ENCODE measurements at places on chromosomes 7 and 10.

GRCh38 chr7:111639934-111640333 lies 77.6 kb upstream of the IMMP2L start:
- no peak for DNase-seq

- DNase-seq = no peak
Observed at GRCh38 chr7:130990178-130990832, 256.3 kb upstream of the KLF14 start.

DNA sequence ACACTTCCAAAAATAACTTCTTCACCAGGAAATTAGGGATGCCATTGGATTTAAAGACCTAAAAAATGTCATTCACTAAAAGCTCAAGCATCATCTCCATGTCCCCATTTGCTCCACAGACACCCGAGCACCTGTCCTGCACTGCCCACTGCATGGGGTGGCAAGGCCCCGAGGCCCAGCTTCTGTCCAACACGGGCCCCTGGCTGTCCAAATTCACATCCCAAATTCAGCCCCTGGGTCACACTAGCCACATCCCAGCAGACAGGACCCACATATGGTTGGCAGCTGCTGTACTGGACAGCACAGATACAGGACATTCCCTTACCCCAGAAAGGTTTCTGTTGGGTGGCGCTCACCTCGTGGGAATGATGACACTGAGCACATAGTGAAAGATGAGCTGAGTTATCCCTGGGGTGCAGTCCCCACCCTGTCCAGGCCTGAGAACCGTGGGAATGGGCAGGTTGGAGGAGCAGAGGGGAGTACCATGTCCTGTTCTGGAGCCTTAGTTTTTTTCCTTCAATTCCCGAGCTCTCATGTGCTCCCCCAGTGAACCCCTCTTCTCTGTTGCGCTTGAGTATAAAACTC lies 55.3 kb downstream of the CSGALNACT2 start:
- DNase-seq = no peak

DNA sequence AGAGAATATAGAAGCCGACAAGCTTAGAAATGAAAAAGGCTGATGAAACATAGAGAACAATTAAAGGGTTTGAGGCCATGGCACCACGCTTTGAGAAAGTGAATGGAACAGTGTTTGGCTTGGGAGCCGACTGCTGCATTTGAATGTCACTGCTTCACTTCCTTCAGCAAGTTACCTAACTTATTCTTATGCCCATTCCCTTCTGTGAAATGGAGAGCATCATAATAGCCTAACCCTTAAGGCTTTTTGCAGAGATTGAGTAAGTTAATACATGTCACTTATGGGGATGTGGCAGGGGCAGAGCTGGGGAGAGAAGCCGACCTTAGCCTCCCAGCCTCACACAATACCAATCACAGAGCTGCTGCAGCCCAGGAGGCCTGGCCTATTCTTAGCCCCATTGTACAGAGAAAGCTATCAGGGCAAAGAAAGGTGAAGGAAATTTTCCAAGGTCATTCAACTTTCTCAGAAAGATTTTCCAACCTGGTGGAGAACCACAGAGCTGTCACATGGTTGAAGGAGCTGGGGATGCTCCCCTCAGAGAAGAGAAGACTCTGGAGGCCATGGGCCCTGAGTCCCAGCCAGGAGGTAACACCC lies 186.0 kb upstream of the GDF10 start:
- DNase-seq = no peak

- no peak for DNase-seq
Observed at GRCh38 chr7:82521906-82522445, 78.4 kb upstream of the CACNA2D1 start.

DNA sequence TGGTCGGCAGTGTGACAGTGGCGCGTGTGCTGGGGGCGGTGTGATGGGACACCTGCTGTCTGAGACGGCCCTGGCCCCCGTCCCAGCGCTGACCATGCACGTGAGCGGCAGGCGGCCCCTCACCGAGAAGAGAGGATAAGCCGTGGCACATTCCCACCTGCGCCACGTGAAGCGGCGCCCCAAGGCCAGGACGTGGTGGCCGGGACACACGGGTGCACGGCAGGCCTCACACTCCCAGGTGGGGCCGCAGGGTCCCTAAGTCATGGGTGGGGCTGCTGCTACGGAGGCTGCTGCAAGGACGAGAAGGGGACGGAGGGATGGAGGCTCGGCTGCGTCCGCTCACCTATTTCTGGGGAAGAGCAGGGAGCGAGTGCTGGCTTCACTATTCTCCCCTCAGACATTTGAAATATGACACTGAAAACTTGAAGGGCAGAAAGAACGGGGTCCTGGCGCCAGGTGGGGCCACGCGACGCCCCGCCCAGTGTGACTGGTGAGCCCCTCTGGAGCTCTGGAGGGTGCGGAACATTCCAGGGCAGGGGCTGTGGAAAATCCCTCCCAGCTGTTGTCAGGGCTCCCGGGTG lies 7.5 kb downstream of the CYP2W1 start:
- DNase-seq = no peak

DNA sequence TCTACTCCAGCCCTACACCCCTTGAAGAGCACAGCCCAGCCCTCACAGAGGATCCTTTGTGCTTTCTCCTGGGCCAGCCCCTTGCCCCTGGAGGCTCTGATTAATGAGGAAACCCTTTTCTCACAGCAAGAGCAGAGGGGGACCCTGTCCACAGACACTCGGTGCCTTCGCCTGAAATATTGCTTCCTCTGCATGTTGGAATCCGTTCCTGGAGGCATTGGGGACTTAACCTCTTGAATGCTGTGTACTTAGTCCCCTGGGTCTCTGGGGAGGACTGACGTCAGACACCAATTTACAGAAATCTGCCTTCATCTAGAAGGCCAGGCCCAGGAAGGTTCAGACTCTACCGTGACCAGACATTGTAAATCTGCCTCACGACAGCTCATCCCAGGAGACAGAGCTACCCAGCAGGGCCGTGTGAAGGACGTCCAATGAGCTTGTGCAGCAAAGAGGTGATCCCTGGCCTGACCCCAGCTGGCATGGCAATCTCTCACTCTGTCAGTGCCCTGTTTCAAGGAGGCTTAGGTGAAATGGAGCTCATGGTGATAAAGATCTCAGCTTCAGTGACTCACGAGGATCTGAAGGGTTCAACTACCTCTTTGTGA lies 8.1 kb upstream of the TMEM72 start:
- DNase-seq = no peak

GRCh38 chr7:76065016-76065612 lies 17.2 kb downstream of the MDH2 start:
- no peak for DNase-seq

- no peak for DNase-seq
Observed at GRCh38 chr10:15353471-15354017, 17.5 kb downstream of the FAM171A1 start.

DNA sequence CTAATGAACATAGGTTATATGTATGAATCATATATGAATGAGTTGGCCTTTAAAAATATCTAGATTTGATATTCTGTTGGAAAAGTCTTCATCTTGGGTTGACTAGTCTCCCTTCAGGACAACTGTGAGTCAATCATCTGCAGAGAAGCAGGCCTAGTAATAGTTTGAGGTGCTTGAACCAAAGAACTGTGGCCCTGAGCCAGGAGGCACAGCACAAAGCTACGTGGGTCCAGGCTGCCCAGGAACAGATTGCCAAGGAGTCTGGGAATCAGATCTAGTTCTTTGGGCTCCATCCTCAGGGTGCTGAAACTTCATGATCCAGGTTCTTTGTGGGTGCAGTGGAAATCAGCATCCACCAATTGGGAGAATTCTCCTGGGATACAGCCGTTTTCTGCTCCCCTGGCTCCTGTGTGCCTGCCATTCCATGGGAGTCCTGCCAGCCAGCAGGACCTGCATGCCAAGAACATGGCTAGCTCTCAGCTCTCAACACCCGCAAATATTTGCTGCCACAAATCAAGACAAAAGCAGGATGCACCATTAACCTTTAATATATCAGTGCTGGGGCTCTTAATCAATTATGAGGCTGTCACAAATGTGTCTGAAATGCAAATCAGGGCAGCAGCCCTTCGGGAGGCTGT lies 709.0 kb downstream of the GRID1 start:
- DNase-seq = no peak

GRCh38 chr7:94352887-94353286 lies 41.8 kb upstream of the COL1A2 start:
- no peak for DNase-seq

DNA sequence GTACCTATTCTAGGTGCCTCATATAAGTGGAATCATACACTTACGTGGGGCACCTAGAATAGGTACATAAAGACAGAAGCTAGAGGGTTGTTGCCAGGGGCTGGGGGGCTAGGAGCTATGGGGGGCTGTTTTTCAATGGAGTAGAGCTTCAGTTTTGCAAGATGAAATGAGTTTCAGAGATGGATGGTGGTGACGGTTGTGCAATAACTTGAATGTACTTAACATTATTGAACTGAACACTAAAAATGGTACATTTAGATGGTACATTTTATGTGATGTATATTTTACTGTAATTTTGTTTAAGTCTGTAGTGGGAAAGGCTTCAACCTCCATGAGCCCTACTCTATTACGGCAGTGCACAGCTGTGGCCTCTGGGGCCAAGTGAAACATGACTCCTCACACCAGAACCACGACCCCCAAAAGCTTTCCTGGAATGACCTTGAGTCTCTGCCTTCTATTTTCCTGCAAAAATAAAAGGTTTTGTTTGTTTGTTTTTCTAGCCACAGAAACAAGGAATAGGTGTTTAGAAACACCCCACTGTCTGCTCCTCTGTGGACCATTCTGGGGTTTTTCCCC lies 147.3 kb upstream of the PLXNA4 start:
- no peak for DNase-seq

GRCh38 chr10:112335868-112336265 lies 38.0 kb upstream of the ACSL5 start:
- no peak for DNase-seq

DNA sequence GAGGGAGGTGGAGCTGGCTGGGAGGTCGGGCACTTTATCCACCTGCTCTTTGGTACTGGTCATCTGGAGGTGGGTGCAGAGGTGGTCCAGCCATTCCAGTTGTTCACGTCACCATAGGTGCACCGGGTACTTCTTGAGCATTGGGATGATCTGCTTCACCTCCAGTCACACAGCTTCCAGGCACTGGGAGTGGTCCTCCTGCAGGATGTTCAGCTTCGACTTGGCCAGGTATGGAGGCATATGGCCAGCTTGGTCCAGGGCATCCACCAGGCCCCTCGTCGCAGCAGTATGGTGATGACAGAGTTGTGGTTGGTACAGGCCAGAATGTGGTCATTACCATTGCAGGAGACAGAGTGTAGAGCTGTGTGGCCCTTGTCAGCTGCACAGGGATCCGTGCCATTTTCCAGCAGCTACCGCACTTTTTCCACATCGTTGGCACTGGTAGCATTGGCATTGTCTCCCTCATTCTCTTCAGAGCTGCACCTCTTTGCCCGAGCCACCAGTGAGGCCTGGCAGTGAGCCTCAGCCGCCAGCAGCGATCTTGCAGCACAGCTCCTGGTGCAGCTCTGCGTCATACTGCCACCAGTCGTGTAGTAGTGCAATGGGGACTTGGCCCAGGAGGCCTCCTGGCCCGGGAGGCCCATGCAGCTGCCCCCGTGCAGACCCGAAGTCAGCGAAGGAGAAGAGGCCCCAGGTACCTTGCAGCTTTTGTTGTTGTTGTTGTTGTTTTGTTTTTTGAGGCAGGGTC lies 150.9 kb downstream of the ZNF22 start:
- DNase-seq = no peak

GRCh38 chr7:28081016-28081415 lies 99.6 kb downstream of the JAZF1 start:
- no peak for DNase-seq

GRCh38 chr7:38351601-38352000 lies 78.2 kb upstream of the TARP start:
- no peak for DNase-seq

DNA sequence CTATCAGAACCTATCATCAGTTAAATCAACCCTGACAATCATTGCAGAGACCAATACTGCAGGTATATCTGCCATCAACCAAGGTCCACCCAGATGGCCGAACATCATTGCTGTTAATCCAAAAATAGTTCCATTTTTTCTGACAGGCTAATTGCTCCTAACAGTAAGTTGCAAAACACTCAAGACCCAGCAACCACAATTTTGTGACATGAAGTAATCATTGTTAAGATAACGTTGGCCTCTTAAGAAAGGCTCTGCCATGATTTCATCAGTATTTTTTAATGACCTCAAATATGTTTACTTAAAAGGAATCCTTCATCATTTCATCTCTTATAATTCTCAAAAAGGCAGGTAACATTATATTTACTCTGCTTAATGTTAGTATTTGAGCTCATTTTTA lies 553.4 kb upstream of the POM121L12 start:
- DNase-seq = no peak

GRCh38 chr7:26646336-26647048 lies 217.9 kb downstream of the SKAP2 start:
- DNase-seq = no peak
